NCI-H1092 (cell line): ENCODE measurements at places on chromosomes 6 and 20.

- peak; percentile 30 for DNase-seq
Measured at GRCh38 chr6:40721271-40721952, 134.2 kb upstream of the LRFN2 start.

DNA sequence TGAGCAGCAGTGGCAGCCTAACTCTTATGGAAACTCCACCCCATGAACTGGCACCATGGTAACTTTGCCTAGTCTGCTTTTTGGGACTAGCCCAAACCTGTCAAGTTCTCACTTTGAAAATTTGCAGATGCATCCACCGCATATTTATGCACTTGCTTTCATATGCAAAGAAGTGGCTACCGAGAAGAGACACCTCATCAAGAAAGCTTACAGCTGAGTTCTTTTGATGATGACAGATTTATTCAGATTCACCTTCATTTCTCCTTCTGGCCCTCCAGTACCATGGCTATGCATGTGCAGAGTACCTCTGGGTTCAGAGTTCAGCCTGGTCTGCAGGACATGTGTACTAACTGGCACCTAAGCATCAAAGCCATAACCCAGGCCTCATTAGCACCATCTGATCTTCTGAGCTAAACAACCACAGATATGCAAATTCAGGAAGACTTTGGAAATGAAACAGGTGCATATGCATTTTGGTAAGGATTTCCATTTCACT lies 154.3 kb upstream of the TENT5A start:
- no peak for DNase-seq

- DNase-seq: no peak
Measured at GRCh38 chr6:35728683-35729678, 7.9 kb upstream of the ARMC12 start.

- DNase-seq: no peak
Measured at GRCh38 chr6:39850736-39851297, 58.6 kb downstream of the DAAM2 start.

DNA sequence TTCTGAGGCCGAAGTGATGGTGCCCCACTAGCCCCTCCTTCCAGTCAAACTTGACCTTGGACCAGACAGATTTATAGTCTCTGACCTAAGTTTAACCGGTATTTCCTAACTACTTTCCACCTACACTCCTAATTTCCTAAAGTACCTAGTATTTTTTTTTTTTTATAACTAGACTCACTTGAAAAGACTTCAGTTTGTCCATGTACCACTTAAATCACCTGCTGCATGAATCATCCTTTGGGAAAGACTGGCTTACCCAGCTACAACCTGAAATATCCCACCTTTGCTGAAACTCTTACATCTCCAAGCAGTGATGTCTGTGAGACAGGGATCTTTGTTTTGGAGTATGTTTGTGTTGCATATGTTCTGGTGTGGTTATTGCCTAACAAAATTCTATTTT lies 71.1 kb downstream of the ZDHHC14 start:
- DNase-seq: no peak

DNA sequence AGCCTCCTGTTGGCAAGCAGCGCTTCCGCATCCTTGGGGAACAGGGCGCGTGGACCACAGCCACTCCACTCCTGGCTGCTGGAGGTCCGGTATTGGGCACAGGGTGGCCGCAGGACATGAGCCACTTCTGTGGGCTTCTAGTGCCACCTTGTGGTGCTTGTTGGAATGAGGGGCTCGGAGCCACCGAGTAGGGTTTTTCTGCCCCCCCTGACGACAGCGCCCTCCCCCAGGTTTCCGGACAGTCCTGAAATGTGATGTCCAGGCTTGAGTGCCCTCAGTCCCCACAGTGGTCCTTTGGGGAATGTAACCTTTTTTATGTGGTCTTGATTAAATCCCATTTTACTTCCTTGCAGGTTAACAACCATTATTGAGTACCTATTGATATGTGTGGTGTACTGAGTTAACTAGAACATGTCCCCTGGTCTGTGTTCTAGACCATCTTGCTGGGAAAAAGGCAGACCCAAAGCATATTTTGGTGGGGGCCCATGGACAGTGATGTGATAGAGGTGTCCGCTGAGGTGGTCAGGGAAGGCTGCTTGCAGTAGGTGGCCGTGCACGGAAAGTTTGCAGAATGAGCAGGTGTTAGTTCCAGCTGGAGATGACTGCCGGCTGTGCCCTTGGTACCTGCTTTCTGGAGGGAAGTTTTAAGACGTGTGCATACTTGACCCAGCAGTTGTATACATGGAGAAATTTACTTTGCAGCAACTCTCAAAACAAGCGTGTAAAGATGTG lies 70.0 kb downstream of the PTPN1 start:
- DNase-seq: no peak

- DNase-seq: no peak
Measured at GRCh38 chr6:6826961-6827360, 238.4 kb downstream of the LY86 start.

- no peak for DNase-seq
Measured at GRCh38 chr6:20427856-20428255, 26.2 kb downstream of the E2F3 start.

GRCh38 chr20:53599910-53600632 lies 6.4 kb upstream of the ZNF217 start:
- DNase-seq: no peak

DNA sequence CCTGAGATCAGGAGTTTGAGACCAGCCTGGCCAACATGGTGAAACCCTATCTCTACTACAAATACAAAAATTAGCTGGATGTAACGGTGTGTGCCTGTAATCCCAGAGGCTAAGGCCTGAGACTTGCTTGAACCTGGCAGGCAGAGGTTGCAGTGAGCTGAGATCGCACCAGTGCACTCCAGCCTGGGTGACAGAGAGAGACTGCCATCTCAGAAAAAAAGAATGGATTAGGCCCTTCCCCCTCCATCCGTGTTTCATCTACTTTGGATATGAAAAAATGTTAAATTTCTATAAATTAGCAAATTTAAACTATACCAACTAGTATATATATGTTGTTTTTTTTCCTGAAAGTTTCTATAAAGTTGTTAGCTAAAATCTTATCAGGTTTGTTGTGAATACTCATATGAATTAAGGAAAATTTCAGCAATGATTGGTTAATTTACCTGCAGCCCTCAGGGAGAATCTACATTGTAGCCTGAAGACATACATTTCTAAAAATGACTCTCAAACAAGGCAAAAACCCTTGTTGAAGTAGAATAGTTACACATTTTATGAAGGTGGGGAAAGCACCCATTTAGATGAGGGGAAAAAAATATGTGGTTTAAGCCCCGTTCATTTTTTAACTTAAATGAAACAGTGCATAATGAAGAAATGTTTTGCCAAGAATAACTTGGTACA lies 120.9 kb downstream of the TIAM2 start:
- no peak for DNase-seq

DNA sequence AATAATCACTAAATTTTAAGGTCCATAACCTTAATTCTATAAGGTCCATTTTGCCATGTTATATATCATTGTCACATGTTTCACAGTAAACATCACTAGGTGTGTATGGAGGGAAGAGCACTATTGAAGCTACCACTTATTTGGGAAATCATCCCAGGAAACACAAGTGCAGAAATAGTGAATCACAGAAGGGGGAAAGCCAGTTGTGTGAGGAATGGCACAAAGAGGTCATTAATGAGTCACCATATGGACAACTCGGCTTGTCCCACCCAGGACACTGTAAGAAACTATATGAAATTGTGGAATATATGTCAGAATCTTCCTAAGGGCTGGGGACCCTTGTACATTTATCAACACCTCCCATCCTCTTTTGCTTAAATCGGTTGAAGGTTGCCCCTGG lies 13.7 kb downstream of the BTN3A1 start:
- DNase-seq: no peak

- no peak for DNase-seq
Measured at GRCh38 chr6:26420688-26421171, 18.7 kb downstream of the BTN3A1 start.

DNA sequence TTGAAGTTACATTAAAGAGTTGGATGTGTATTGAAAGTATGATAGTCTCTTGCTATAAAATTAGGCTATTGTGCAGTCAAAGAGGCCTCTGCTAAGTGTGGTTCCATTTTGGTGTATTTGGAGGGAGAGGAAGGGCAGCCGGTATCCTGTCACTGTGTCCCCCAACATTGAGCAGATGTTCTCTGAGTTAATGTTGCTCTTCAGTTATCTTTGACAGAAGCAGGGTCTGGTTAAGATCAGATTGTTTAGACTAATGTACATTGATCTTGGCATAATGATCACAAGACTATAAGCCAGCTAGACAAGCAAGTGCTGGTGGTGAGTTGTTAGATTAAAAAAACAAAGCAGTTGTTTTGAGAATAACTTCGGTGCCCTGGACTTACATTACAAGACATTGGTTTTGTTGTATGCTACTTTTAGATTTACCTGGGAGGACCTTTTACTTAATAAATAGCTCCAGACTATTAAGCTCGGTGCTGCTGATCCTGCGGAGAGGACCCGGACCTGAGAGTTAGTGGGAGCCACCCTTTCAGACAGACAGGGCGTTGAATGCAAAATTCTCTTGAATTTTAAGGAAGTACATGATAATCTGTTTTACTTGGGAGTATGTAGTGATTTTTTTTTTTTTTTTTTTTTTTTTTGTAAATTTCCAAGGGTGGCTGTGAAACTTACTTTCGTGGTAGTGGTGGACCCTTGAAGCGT lies 97.8 kb downstream of the JARID2 start:
- DNase-seq: no peak

GRCh38 chr6:136060759-136061158 lies 189.4 kb downstream of the MTFR2 start:
- no peak for DNase-seq

DNA sequence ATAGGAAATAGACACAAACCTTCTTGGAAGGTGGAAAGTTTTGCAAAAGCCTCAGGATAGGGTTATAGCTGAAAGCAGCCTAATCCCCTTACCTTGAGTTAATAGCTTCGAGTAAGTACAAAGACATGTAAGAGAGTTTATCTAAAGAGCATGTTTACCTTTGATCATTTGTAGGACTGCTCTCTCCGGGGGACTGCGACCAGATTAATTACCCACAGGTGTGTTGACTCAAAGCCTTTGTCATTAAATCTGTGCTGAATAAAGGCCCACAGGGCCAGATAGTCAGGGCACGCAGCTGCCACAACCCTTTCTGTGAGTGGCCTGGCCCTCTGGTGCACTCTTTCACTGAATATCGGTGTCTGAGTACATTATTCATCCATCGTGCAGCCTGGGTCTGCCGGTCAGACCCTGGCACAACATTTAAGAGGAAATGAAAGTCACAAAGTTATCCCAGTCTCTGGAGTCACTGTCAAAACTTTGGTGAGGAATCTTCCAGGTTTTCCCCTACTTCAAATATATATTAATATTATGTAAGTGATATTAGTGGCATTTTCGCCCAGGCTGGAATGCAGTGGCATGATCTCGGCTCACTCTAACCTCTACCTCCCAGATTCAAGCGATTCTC lies 5.4 kb upstream of the MICA start:
- DNase-seq: no peak

- peak; percentile 29 for DNase-seq
Measured at GRCh38 chr6:150667977-150668716, 68.5 kb downstream of the PLEKHG1 start.

GRCh38 chr20:52150440-52151258 lies 40.9 kb downstream of the ZFP64 start:
- DNase-seq: peak; percentile 8

GRCh38 chr20:34938466-34939163 lies 17.0 kb downstream of the GSS start:
- peak; percentile 8 for DNase-seq

- no peak for DNase-seq
Measured at GRCh38 chr6:2478200-2478599, 232.8 kb upstream of the GMDS start.

DNA sequence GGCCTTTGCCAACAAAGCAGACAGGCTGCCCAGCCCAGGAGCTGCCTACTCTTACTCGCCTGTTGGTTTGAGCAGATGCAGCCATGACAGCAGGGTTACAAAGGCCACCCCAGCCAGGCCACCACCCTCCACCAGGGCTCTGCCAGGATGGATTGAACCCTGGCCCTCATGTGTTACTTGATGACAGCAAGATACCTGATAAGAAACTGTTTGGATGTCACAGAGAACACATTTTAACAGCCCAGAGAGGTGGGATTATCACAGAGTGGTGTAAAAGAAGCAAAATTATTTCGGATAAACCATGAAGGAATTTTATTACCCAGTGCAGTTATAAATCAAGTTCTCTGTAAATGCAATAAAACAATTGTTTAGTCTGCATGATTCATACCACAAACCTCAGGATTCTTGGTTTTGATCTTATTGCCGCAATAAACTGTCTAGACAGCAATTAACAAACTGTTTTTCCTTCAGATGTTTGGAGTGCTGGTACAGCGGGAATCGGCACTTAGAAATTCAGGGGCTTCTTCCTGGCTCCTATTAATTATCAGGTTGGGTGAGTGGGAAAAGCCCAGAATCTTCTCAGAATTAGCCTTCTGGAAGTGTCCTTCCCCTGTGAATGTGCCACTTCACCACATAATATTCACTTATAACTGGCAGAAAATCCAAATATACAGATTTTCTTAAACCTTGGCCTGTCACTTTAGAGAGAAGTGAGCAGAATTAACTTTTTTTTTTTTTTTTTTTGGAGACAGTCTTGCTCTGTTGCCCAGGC lies 58.0 kb upstream of the SALL4 start:
- no peak for DNase-seq

GRCh38 chr20:40902661-40903060 lies 126.0 kb upstream of the TOP1 start:
- no peak for DNase-seq

DNA sequence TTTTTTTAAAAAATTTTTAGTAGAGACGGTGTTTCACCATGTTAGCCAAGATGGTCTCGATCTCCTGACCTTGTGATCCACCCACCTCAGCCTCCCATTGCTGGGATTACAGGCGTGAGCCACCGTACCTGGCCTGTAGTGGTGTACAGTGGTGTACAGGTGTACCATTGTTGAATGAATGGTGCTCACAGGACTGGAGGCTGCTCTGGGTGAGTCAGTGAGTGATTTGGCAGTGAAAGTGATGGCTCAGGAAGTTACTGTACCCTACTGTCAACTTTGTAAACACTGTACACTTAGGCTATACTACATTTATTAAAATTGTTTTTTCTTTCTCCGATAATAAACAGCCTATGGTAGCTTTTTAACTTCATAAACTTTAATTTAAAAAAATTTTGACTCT lies 122.8 kb upstream of the EEF1E1 start:
- no peak for DNase-seq

DNA sequence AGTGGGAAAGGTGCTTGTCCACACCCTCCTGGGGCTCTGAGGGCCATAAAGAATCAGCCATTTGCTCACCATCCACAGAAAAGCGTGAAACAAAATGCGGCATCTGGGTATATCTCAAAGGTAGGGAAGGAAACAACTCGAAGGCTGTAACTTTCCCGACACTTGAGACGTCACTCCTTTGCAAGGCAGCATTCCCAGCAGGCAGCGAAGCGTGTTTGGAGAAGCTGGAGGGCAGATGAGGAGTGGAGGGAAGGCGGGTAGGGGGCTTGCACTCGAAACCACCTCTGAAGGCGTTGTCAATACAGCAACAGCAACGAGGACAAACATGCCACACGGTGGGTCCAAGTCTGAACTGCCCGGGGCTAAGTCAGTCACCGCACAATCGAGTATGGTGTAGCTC lies 98.4 kb downstream of the FOXC1 start:
- no peak for DNase-seq

DNA sequence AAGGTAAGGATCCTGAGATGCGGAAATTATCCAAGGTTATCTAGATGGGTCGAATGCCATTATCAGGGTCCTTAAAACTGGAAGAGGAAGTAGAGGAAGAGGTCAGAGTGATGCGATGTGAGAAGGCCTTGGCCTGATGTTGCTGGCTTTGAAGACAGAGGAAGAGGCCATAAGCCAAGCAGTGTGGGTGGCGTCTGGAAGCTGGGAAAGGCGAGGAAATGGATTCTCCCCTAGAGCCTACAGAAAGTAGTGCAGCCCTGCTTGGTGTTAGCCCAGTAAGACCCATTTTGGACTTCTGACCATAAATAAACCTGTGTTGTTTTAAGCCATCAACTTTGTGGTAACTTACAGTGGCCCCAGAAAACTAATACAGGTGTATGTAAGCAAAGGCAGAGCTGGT lies 2.0 kb downstream of the SRXN1 start:
- DNase-seq: no peak
